ENCODE measurements at places on chromosomes 16 and 17. TPM values are rescaled to one million over a fixed set of nuclear protein-coding genes. Genes with fewer than 3 reads are reported as not detected.

RNFT1 gene
- total RNA-seq = 72.6 TPM

KRTAP17-1 gene
- total RNA-seq = not detected

DNA sequence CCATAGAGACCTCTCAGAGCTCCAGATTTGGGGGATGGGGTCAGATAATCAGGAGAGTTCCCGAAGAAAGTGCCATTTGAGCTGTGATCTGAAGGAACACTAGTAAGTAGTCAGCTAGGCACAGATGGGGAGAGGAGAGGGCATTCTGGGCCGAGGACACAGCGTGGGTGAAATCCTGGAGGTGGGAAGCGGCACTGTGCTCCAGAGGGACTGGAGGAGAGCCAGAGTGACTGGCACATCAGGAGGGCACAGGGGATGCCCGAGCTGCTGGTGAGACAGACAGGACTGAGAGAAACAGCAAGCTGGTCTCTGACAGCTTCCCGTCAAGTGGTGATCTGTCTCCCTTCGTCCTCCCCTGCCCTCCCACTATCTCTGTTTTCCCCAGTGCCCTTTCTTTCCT is 40.6 kb downstream of the KNOP1 start:
- DNase-seq = no peak

DNA sequence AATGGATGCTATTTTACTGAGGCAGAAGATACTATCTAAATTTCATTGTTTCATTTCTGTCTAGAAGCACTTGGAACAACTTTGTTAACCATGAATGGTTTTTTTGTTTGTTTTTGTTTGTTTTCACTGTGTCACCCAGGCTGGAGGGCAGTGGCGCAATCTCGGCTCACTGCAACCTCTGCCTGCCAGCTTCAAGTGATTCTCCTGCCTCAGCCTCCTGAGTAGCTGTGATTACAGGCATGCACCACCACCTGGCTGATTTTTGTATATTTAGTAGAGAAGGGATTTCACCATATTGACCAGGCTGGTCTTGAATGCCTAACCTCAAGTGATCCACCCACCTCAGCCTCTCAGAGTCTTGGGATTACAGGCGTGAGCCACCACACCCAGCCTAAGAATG is 40.5 kb downstream of the ABHD15 start:
- no peak for DNase-seq

- DNase-seq = peak; percentile 33
These were observed 94.5 kb downstream of the PCTP start for GRCh38 chr17:55845385-55845784.

DNA sequence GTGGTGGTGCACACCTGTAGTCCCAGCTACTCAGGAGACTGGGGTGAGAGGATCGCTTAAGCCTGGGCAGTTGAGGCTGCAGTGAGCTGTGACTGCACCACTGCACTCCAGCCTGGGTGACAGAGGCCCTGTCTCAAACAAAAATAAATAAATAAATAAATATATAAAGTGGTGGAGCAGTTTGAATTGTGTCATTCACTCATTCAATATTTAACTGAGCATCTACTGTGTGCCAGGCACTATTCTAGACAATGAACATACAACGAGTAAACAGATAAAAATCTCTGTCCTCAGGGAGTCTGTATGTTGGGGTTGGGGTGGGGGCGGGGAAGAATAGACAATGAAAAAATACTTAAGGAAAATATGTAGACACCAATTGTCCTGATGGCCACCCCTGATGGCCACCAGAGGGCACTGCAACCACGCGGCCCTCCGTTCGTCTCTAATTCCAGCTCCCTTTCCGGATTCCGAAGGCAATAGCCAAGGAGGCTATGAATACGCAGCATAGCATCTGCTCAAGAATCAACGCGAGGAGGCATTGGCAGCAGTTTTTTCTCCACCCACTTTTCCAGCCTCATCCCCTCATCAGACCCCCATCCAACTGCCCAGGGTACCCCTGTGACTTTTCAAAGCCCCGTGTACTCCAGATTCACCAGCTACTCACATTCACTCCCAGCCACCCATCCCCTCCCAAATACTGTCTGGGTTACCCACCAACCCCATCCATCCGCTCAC is 21.4 kb downstream of the QPRT start:
- peak; percentile 86 for DNase-seq

DNA sequence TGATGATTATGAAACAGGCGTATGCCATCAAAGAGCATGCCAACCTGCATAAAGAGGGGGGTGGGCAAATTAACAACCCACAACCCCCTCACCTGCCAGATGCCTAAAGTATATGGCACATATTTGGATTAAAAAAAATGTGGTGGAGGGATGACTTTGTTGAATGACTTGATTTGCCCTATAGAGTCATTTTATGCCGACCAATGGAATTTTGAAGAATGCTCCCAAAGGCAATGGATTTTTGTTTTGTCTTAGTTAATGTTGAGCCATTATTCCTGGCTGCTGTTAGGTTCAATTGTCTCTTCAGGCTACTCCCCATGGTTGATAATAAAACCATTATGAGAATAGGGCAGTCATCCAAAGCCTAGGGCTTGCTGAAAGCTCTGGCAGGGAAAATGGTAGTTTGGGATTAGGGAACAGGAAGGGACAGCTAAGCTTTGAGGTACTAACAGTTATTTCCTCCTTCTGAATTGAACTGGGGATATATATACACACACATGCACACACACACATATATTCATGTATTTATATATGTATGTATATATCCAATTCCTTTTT is 5.8 kb upstream of the CHCT1 start:
- no peak for DNase-seq

DNA sequence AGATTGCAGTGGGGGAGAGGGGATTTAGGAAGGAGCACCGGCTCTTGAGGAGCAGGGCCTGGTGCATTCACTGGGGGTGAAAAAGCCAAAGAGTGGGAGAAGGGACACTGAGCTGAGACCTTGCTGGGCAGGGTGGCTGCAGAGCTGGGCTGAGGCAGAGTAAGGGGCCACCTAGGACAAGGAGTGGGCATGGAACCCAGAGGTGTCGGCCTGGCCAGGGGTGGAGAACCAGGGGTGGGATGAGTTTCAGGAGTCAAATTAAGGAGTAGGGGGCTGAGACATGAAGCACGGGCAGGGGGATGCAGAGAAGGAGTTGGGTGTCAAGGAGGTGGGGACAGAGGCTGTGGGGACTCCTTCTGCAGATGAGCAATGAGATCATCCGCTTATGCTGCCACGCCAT is 20.1 kb downstream of the DNAH2 start:
- DNase-seq = no peak

Data from transverse colon (tissue), 4 donors.